ENCODE measurements at places on chromosomes 11 and 22.
A peak's percentile ranks its signal among the peaks of the same experiment; 100 is the strongest.

DNA sequence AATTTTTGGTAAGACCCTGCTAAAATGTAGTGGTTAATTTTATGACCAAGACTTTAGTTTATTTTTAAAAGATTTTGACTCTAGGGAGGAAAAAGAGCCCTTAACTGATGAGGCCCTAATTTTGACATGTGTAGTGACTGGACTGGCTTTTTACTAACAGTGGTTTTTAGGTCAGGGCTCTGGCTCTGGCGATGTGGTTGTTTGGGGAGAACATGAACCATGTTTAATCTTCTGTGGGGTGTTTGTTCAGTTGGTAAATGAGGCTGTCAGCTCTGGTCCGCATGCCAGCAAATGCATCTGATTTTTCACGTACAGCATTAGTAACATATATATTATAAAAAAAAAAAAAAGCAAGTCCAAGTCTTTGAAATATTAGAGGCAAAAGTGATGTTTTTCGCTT, 104.3 kb downstream of the EXT2 start:
- DNase-seq: no peak

- DNase-seq: no peak
Observed at GRCh38 chr11:63883791-63884190, 33.2 kb downstream of the RCOR2 start.

DNA sequence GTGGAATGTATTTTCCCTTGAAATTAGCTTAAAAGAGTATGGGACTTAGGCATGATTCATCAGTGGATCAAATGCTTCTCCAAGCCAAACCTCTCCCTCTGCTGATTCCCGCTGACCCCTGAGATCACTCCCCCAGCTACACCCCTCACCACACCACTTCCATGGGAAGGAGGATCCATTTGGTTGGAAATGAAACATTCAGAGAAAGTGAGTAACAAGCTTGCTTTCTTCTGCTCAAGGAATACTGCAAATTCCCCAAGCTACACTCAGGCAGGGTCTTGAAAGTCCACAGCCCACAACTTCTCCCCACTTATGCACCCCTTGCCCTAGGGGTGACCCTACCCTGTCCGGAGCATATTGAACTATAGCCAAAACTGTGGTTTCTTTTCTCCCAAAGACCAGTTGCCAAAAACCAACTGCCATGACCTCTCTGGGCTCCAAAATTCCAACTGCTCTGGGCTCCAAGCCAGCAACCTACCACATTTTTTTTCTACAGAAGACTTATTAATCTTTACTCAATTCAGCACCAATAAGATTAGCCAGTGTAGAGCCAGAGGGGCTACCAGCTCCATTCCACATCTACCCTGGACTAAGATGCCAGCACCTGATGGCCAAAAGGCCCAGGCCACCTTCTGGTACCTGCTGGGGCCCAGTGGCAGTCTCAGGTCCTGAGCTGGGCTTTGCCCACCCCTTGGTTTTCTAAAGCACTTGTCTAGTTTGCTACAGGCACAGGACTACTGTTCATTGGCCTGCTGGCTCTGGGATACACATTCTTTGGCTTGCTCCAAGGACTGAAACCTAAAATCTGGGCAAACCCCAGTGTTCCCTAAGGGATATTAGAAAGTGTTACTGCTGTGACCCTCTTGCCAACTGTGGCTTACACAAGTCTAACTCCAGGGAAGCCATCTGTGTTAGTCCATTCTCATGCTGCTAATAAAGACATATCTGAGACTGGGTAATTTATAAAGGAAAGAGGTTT, 101.1 kb downstream of the MICAL3 start:
- DNase-seq: no peak

GRCh38 chr11:120625565-120625964, 114.0 kb downstream of the GRIK4 start:
- no peak for DNase-seq

GRCh38 chr22:33803371-33804282, 116.6 kb downstream of the LARGE1 start:
- no peak for DNase-seq

DNA sequence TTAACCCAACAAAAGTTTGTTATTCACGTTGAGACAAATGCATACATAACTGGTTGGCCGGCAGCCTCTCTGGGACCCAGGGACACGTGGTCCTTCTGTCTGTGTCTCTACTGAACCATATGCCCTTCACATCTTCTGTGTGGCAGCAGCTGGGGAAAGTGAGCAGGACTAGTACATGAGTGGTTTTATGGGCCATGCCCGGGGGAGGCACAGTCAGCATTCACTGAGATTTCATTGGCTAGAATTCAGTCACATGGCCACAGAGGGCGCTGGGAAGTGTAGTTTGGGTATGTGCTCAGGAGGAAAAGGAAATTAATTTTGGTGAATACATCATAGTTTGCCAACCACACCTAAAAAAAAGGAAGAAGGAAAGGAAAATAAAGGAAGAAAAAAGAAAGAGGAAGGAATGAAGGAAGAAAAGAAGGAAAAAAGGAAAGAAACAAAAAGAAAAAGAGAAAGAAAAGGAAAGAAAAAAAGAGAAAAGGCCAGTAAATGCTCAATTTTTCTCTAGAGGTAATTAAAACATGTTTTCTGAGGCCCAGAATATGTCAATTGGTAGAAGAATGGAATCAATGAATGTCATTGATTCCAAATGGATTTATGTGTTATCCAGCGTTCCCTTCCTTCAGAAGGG, 55.9 kb upstream of the KIRREL3 start:
- DNase-seq: no peak

DNA sequence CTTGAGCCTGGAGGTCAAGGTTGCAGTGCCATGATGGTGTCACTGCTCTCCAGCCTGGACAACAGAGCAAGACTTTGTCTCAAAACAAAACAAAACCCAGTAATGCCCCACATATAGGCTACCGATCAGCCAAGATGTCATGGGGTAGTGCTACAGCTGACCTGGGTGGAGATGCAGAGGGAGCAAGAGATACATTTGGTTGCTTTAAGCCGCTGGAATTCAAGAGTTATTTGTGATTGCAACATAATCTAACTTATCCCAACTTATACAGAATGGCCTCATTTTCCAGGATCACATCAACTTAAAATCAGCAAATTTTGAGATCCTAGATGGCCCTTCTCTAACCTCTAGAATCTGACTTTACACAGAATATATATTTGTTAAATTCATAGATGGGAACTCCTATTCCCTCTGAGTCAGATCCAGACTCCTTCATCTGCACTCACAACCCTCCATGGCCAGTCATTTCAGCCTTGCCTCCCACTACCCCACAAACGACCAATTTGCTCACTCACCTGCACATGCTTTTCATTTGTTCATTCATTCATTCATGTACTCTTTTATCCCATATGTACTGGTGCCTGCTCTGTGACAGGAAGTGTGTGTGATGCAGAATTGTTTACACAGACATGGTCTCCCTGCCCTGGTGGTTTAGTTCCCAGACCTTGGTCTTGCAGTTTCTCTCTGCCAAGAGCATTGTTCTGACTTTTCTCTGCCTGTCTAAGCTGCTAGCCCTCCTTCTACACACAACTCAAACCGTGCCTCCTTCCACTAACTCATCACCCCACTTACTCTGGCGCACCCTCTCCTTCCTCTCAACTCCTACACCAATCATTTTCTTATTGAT, 24.1 kb upstream of the APLNR start:
- no peak for DNase-seq

GRCh38 chr22:46560696-46561295, 23.4 kb upstream of the CELSR1 start:
- DNase-seq: no peak

GRCh38 chr22:46259374-46259773, 3.8 kb downstream of the PKDREJ start:
- no peak for DNase-seq

DNA sequence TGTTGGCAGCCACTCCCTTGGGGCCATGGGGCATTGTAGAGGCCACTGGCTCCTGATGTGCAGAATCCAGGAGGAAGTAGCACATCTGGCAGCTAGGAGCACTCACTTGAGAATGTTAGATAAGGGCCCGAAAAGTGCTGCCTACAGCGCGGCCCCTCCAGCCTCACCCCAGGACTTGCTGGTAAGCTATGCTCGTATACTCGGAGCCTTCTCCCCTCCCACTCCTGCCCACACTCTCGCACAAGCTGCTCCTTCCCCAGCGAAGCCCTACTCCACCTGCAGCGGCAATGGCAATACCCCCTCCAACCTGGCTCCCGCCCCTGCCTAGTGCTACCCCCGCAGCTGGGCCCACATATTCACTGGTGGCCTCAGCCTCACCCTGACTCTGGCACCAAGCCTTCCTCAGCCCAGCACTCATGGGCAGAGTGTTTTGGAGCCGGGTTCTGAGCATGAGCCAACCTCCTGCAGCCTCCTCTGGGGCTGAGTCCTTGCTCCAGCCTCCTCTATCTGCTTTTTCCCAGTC, 47.7 kb downstream of the PDE2A start:
- no peak for DNase-seq

- DNase-seq: no peak
Observed at GRCh38 chr11:103849366-103849765, 187.1 kb upstream of the DDI1 start.

GRCh38 chr11:134033696-134034491, 35.0 kb upstream of the JAM3 start:
- peak; percentile 59 for DNase-seq

DNA sequence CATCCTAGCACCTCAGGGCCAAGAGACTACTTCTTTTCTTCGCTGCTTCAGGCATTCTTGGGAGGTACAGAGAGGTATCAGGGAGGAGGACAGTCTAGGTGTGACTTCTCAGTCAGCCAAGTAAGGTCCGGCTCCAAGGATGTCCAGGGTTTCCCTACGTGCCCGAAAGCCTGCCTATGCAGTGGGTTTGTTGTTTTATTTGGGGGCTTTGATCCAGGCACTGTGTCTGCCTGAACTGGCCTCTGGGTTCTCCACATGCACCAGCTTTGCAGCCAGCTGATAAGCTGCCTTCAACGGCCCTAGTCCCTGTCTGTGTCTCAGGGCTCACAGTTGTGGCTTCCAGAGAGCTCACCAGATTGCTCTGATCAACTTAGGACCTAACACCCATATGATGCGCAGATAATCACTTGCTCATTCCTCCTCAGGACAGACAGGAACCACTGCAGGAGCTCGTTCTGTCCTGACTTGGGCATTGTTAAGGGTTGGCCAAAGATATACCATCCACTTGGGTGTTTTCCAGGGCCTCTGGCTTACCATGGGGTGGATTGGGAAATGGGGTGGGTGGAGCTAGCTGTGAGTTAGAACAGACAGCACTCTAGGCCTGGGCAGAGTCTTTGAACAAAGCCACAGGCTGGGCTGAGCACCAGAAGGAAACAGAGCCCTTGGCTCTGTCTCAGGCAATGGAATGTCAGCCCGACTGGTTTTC, 45.5 kb upstream of the CRYBB3 start:
- no peak for DNase-seq

DNA sequence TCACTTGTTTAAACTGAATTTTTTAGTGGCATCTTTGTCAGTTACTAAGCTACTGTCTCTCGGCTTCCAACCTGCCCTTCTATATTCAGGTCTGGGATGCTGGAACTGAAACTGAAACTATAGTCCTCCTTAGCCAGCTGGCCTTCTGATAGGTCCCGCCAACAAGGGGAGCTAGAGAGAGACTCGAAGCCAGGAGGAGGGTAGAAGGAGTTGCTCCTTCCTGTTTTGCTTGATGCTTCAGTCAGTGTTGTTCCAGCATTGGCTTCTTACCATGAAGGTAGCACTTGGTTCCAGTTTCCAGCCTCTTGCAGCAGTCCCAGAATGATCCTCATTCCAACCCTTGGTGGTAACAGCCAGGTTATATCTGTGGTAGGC, 32.9 kb upstream of the HORMAD2 start:
- no peak for DNase-seq

DNA sequence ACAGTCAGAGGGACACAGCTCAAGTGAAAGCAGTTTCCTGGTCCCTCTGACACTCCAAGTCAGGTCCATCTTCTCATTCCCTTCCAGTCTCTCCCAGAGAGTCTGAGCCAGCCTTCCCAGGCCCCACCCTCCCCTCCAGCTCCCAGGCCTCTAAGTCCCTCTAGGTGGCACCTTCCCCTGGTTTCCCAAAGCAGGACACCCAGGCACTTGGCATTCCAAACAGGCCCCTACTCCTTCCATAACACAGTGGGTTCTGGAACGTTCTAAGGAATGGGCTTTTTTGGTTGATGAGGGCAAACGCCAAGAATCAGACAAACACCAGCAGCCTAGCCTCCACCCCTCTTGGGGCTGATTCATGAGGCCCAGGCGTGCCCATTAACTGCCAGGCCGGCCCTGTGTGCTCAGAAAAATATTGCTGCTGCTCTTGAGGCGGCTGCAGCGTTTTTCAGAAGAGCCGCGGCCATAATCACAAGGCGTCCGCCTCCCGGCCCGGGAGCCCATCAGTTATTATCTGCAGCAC, 418.7 kb downstream of the SOX6 start:
- no peak for DNase-seq

- DNase-seq: no peak
Observed at GRCh38 chr22:37827056-37827455, 3.9 kb downstream of the GALR3 start.

DNA sequence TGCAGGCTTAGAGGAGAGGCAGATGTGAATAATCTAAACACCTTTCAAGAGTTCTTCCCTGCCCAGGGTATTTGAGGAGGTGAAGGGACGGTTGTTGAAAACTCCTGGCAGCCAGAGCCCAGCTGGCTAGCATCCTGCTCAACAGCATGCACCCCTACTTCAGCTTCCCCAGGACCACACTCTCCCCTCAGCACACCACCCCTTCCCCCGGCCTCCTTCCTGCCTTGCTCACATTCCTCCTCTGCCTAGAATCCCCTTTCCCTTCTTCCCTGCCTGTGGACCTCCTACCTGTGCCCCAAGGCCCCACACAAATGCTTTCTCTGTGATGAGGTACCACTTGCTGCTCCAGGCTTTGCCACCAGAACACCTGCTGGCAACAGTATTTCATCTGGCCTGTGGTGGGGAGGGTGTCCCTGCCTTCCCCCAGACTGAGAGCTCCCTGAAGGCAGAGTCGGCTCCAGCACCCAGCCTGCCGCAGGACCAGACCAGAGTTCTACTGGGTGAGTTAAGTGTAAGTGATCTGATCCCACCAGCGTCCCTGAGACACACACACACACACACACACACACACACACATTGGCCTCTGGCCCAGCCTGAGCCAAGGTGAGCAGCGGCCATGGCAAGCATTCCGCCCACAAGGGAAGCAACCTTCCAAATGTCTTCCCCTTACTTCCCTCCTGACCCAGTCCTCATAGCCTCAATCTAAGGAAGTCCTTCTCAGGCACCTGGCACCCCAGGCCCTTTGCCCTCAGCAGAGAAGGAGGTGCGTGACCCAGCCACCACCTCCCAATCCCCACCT, 79.5 kb downstream of the PDE2A start:
- no peak for DNase-seq

- no peak for DNase-seq
Observed at GRCh38 chr11:96162816-96163499, 180.0 kb downstream of the MAML2 start.

DNA sequence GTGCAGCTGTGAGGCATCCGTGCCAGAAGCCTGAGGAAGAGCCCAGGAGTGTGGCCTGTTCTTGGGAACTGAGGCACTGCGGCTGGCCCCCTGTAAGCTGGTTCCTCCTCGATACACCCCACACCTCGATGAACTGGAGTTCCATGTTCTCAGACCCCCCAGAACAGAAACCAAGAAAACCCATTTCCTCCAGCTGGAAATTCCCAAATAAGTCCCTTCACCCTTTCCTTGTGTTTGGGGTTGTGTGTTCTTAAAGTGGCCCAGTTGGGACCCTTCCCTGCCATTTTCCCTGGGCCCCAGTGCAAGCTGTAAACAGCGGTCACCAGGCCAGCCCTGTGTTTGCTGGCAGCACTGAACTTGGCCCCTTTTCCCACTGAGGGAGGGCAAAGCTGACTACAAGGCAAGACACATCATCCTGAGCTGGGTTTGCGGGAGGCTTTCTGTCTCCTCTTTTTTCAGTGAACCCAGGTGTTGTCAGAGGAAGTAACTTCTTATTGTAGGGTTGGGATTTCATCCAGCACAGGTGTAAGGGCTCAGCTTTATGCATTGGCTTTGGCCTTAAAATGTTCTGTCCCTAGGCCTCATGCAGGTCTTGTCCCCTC, 60.1 kb upstream of the MPEG1 start:
- no peak for DNase-seq
